Activated CD8-positive, alpha-beta T cell treated with anti-CD3 and anti-CD28 coated beads, Interleukin-2, amount 10 ng/mL, durations not matched to agents 7 days and 5 days (primary cell): ENCODE measurements at places on chromosomes 7 and 10.

DNA sequence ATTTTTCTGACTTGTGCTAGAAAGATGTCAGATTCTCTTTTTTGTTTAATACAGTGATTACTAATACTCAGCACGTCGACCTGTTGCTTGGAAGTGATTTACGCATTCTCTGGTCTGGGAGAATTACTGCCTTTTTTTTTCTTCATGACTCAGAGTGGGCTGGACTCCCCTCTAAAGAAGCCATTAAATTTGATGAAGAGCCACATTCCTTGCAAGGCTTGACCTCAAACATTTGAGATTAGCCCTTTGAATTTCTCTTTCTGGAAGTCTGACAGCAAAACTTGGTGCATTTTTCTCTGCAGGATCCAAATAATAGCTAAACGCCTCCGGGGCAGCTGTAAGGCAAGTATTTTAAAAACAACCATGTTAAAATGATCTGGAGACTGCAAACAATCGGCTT is 171.6 kb downstream of the GALNT17 start:
- no peaks in the 10 kb centered on the region for H3K27me3 ChIP-seq
- no peak overlapping the region for H3K27ac ChIP-seq
- H3K4me3 ChIP-seq = no peak overlapping the region
- DNase-seq = no peak
- H3K36me3 ChIP-seq = no peaks in the 10 kb centered on the region

DNA sequence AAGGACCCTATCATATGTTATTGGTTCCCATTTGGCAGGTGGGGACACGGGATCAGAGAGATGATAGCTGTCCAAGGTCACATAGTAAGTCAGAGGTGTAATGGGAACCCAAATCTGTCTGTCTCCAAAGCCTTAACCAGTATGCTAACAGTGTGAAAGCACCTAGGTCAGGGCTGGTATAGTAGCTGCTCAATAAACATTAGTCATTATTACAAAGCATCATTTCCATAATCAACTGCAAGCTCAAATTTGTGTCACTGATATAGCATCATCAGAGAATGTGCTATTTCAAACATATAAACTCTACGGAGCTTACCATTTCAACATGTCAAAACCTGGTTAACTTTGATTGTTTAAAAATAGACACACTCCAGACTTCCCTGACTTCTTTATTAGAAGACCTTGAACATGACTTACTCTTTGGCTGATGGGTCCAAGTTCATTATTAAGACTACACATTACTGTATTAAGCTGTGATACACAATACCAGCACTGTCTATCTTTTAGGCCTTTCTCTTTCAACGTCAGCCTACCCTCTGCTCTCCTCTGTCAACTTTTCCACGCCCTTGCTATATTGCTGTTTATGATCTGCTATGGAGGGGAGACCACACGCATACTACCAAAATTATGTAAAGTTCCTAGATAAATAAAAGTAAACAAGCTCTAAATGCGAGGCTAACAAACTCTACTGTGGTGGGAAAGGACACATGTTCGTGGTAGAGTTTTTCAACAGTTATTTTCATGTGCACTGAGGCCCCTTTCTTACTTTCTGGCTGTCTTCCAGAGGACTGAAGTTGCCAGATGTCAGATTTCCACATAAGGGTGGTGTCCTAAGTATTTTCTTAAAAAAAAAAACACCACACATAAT is 33.6 kb downstream of the DNMBP start:
- H3K36me3 ChIP-seq = peaks cover under 1% of the 10 kb centered on the region
- no peaks in the 10 kb centered on the region for H3K4me1 ChIP-seq
- H3K4me3 ChIP-seq = no peak overlapping the region

DNA sequence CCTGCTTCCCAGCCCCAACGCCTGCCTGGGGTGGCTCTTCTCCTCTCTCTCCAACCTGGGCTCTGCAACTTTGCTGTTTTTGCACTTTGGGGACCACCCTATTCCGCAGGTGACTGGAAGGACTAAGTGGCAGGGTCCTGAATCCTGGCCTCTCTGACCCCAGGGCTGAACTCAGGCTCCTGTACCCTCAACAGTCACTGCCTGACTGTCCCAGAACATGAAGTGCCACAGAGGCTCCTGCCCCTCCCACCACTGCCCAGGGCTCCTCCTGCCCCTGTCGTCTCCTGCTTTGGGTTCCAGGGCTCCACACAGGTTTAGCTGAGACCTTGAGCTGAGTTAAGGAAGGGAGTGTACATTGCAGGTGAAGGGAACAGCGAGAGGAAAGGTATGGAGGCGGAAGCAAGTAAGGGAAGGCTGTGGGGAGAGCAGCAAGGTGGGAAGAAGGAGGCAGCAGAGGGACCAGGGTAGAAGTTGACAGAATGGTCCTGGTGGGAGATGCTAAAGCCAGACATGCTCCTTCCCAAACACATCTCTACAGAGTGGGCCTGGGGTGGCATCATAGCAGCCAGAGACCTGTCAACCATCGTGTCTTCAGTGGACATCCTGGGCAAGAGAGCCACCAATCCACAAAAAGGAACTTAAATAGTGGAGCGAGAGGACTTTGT is 5.7 kb upstream of the GRID1 start:
- DNase-seq = no peak
- no peaks in the 10 kb centered on the region for H3K4me1 ChIP-seq
- H3K27me3 ChIP-seq = peaks cover 42% of the 10 kb centered on the region
- no peak overlapping the region for H3K27ac ChIP-seq
- H3K36me3 ChIP-seq = no peaks in the 10 kb centered on the region

DNA sequence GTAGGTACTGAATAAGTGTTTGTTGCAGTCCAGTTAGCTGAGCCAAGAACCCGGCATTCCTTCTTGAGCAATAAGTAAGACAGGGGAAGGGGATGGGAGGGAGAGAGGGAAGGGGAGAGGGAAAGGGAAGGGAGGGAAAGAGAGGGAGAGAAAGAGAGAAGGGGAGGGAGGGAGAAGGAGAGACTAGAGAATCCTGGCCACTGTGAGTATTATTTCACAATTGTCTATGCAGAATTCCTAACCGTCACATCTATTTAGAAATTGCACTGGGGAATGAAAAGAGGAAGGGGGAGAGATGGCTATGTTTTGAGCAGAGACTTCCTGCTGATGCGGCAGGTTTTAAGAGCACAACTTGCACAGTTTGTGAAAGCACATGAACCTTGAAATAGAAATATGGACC is 251.4 kb upstream of the ZMIZ1 start:
- no peak overlapping the region for H3K4me3 ChIP-seq
- peaks cover 11% of the 10 kb centered on the region for H3K27me3 ChIP-seq
- H3K36me3 ChIP-seq = no peaks in the 10 kb centered on the region
- H3K27ac ChIP-seq = no peak overlapping the region
- DNase-seq = no peak

GRCh38 chr7:14836571-14837189 is 65.9 kb downstream of the DGKB start:
- no peak overlapping the region for H3K27ac ChIP-seq
- H3K36me3 ChIP-seq = no peaks in the 10 kb centered on the region
- no peaks in the 10 kb centered on the region for H3K4me1 ChIP-seq
- no peak for DNase-seq
- H3K27me3 ChIP-seq = no peaks in the 10 kb centered on the region

GRCh38 chr7:44713680-44714335 is 34.8 kb upstream of the ZMIZ2 start:
- H3K27me3 ChIP-seq = no peaks in the 10 kb centered on the region
- no peak overlapping the region for H3K4me3 ChIP-seq
- DNase-seq = no peak
- peaks cover 9% of the 10 kb centered on the region for H3K4me1 ChIP-seq
- H3K27ac ChIP-seq = no peak overlapping the region
- H3K36me3 ChIP-seq = peaks cover 4% of the 10 kb centered on the region

GRCh38 chr10:1328981-1329614 is 272.9 kb downstream of the WDR37 start:
- DNase-seq = no peak
- no peaks in the 10 kb centered on the region for H3K36me3 ChIP-seq
- peaks cover 11% of the 10 kb centered on the region for H3K27me3 ChIP-seq
- no peaks in the 10 kb centered on the region for H3K4me1 ChIP-seq

- H3K27me3 ChIP-seq = no peaks in the 10 kb centered on the region
- no peak overlapping the region for H3K27ac ChIP-seq
- no peak overlapping the region for H3K4me3 ChIP-seq
- no peak for DNase-seq
- H3K4me1 ChIP-seq = no peaks in the 10 kb centered on the region
Observed at GRCh38 chr7:111594602-111595001, 32.3 kb upstream of the IMMP2L start.

DNA sequence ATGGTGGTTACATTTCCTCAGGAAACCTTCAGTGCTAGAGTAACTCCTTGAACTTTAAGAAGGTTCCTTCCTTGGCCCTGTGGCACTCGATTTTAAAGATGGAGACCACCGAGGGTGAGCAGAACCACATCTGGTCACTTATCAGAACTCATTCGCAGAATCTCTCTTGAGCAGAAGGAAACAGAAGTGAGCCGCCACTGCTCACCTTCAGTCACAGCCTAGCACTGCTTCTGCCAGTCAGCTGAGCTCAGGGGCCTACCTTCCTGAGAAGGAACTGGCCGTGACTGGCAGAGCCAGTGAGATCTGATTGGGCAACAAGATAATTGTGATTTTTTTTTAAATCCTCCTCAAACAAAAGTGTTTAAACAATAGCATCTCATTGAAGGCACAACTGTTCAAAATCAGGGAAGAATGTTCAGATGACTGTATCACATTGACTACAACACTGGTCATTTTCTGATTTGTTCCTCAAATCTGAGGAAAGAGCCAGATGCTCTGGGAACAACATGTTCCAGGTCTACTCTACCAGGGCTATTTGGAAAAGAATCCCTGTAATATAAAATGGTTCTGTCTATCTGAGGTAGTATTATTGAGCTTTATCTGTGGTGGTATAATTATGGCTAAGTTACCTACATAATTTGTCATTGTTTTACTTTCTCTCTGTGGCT is 2.7 kb upstream of the SYPL1 start:
- H3K4me3 ChIP-seq = peak overlapping the region; percentile 12
- H3K4me1 ChIP-seq = peaks cover 40% of the 10 kb centered on the region
- H3K36me3 ChIP-seq = peaks cover 13% of the 10 kb centered on the region
- H3K27ac ChIP-seq = peak overlapping the region; percentile 54
- peak; percentile 30 for DNase-seq
- no peaks in the 10 kb centered on the region for H3K27me3 ChIP-seq

DNA sequence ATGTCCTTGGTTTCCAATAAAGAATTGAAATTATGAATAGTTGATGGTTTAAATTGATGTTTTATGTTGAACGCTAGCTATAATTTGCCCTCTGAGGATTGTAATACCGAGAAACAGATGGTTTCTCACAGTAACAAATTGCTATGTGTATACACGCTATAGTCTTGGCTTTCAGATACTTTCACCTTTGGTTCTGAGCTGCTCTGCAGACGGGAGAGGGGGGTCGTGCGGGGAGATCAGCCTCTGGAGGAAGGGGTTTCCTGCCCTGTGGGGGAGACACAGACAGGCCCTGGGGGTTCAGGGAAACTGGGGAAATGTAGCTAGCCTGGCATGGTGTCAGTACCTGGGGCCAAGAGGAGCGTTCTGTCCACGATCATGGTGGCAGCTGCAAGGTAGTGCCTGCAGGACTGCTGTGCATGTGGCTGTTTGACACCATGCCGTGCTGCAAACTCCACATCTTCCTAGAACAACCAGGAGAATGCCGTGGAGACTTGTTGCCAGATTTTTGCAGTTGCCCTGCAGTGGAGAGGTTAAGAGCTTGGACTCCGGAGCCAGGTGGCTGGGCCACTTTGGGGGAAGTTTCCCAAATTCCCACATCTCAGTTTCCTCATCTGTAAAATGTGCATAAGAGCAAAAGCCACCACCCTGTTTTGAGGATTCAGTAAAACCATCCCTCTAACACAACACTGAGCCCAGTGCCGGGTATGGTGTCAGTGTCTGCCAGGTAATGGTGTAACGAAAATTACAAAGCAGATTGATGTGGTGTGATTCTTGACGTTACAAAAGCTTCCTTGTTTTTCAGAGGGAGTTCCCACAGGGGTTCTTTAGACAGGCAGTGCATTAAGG is 167.9 kb downstream of the CUX1 start:
- H3K4me3 ChIP-seq = no peak overlapping the region
- no peaks in the 10 kb centered on the region for H3K27me3 ChIP-seq
- peaks cover 2% of the 10 kb centered on the region for H3K36me3 ChIP-seq
- DNase-seq = no peak
- peaks cover 4% of the 10 kb centered on the region for H3K4me1 ChIP-seq
- no peak overlapping the region for H3K27ac ChIP-seq

- no peak for DNase-seq
- no peaks in the 10 kb centered on the region for H3K27me3 ChIP-seq
- no peak overlapping the region for H3K4me3 ChIP-seq
Observed at GRCh38 chr7:92737706-92738105, 98.7 kb downstream of the CDK6 start.

GRCh38 chr7:30068117-30068516 is 39.9 kb downstream of the PLEKHA8 start:
- no peaks in the 10 kb centered on the region for H3K4me1 ChIP-seq
- DNase-seq = no peak
- no peaks in the 10 kb centered on the region for H3K27me3 ChIP-seq
- H3K36me3 ChIP-seq = no peaks in the 10 kb centered on the region

DNA sequence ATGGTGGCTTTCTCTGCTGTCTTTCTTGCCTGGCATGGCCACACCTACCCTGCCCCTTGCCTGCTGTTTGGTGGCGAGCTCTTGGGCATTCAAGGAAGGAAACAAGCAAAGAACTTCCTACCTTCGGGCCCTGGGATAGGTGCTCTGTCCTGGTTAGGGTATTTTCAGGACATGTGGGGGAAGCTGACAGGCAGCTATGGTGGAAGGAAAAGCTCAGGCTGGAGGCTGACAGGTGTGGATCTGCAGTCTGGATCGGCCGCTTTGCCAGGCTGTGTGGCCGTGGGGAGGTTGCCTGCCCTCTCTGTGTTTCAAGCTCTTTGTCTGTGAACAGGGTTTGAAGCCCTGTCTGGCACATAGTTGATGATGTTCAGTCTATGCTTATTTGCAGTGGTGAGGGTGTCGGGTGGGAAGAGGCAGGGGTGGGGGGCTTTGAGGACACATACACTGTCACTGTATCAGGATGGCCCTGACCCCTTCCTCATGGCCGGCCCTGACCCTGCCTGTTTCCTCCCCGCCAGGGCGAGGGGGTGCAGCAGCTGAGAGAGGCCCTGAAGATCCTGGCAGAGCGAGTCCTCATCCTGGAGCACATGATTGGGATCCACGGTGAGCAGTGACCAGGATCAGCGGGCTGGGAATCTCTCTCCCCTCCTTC is 73.7 kb downstream of the MYL10 start:
- DNase-seq = no peak
- H3K4me1 ChIP-seq = no peaks in the 10 kb centered on the region
- no peak overlapping the region for H3K4me3 ChIP-seq
- no peak overlapping the region for H3K27ac ChIP-seq
- no peaks in the 10 kb centered on the region for H3K27me3 ChIP-seq

- peaks cover 56% of the 10 kb centered on the region for H3K4me1 ChIP-seq
- DNase-seq = no peak
- H3K36me3 ChIP-seq = peaks cover 88% of the 10 kb centered on the region
Observed at GRCh38 chr7:44974549-44974948, 4.3 kb downstream of the MYO1G start.

DNA sequence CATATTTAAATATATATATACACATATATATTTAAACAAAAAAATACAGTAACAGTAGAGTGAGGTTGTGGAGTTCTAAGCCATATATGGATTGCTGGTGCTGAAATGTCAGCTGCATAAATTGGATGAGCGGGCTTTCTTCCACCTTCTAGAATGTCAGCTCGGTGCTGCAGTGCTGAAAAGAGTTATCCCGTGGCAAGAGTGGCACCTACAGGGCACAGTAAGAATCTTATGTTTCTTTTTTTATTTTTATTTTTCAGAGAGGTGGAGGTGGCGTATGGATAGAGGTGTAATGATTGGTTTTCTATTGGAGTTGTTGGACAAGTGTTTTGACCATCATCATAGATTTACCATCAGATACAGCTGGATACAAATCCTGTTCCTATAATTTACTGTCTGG is 86.2 kb upstream of the DYNC1I1 start:
- H3K4me3 ChIP-seq = no peak overlapping the region
- peaks cover 7% of the 10 kb centered on the region for H3K4me1 ChIP-seq
- DNase-seq = peak; percentile 22
- no peaks in the 10 kb centered on the region for H3K36me3 ChIP-seq
- no peaks in the 10 kb centered on the region for H3K27me3 ChIP-seq
